Stimulated activated CD8-positive, alpha-beta memory T cell treated with anti-CD3 and anti-CD28 coated beads, Interleukin-2, amount 100 ng/mL, for 1 hour (primary cell): ENCODE measurements at places on chromosomes 13 and 19.

- no peak for DNase-seq
These were observed 5.3 kb upstream of the CSNK1G2 start for GRCh38 chr19:1935484-1936208.

DNA sequence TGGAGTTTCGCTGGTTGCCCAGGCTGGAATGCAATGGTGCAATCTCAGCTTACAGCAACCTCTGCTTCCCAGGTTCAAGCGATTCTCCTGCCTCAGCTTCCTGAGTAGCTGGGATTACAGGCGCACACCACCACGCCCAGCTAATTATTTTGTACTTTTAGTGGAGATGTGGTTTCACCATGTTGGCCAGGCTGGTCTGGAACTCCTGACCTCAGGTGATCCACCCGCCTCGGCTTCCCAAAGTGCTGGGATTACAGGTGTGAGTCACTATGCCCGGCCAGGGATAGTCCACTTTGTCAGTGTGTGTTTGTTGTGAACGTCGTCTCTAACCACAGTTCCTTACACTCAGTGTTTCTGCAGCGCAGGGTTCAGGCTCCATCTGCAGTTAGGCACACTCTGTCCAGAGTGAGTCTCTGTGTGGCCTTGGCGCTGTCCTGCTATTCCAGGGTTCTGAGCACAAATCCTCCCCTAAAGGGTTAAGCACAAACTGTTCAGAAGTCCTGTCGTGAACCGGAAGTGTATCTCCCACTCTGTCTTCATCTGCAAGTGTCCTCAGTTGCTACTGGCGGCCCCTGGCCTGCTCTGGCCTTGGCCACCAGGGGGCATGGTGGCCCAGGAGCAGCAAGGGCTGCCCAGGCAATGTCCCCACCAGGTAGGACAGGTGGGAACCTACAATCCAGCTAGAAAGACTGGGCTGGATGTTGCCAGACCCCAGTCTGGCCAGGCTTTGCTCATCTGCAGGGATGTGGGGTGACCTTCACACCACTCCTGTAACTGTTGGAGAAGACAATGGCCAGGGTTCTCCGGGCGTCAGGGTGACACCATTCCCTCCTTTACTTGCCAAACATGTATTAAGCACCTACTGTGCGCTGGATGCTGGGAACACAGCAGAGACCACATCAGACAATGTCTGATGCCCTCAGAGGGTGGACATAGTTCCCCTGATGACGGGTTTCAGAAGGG is 38.8 kb upstream of the GATAD2A start:
- DNase-seq, result peak; percentile 47

GRCh38 chr19:5171711-5172110 is 168.9 kb downstream of the PTPRS start:
- DNase-seq, result no peak

- DNase-seq, result no peak
These were observed 34.8 kb downstream of the SLC10A2 start for GRCh38 chr13:103031332-103031873.

- no peak for DNase-seq
These were observed 1.2 kb downstream of the MTIF3 start for GRCh38 chr13:27449081-27449603.

DNA sequence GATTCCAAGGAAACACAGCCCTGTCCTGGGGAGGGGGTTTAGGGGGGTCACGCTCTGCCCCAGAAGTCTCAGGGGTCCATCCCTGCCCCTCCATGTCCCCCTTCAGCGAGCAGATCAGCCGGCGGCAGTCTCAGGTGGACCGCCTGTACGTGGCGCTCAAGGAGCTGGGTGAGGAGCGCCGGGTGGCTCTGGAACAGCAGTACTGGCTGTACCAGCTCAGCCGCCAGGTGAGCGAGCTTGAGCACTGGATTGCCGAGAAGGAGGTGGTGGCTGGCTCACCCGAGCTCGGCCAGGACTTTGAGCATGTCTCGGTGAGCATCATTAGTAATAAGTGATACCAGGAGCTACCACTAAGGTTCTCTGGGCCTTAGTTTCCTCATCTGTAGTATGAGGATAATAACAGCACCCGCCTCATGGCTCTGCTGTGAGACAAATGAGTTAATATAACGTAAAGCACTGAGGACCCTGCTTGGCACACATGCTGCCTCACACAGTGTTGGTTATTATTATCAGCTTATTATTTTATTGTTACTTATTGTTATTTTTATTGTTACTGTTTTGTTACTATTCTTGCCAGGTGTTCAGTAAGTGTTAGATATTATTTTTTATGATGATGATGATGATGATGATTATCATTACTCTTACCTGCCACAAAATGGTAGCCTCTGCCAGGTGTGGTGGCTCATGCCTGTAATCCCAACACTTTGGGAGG is 20.5 kb upstream of the SHKBP1 start:
- DNase-seq, result no peak

GRCh38 chr19:50478901-50479715 is 2.5 kb upstream of the GARIN5A start:
- DNase-seq, result no peak

DNA sequence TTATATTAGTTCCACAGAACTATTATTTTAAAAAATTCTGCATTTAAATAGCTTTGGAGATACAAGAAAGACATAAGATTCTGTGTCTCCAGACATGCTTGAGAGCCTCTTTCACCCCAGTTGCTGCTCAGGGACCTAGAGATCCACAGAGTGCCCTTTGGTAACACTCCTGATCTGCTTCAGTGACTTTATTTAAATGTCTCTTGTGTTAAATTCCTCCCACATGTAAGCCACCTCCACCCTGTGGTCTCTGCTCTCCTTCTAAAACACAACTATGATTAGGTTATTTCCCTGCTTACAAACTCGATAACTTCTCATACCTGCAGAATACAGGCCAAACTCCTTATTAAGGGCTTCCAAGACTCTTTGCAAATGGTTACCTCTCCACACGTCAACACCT is 141.0 kb downstream of the RFC3 start:
- DNase-seq, result no peak

- no peak for DNase-seq
These were observed 9.3 kb upstream of the ZNF554 start for GRCh38 chr19:2810141-2811091.

- no peak for DNase-seq
These were observed 27.5 kb upstream of the ANKRD10 start for GRCh38 chr13:110942248-110942981.

DNA sequence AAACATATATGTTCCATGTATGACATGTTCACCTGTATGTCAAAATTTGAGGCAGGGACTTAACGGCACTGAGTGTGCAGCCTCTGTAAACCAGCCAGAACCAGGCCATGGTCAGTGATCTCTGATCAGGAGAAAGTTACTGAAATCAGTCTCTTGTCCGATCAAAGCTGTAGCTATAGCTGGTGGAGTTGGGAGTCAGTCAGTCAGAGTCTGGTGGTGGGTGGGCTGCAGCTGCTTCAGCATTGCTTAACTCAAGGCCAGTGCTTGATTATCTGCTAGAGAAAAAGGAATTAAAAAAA is 78.3 kb downstream of the ANKRD10 start:
- no peak for DNase-seq

- no peak for DNase-seq
These were observed 14.0 kb upstream of the TMPRSS9 start for GRCh38 chr19:2345794-2346663.

GRCh38 chr13:100230769-100231149 is 141.9 kb downstream of the PCCA start:
- no peak for DNase-seq

DNA sequence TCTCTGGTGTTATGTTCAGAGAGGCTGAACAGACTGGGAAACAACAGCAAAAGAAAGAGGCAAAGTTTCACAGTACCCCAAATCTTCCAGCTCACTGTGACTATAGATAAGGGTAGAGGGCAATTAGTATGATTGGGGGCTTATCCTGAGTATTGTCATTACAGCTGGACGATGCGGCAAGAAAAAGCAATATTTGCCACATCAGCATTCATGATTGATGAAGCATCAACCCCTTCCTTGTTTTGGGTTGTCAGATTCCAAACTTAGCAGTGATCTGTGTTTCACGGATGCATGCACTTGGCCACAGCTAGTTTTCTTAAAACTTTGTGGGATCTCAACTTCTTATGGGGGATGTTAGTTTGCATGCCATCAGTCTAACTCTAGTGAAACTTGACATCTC is 348.8 kb upstream of the SLITRK5 start:
- DNase-seq, result no peak

- no peak for DNase-seq
These were observed 38.0 kb upstream of the ADGRE5 start for GRCh38 chr19:14343286-14343685.

DNA sequence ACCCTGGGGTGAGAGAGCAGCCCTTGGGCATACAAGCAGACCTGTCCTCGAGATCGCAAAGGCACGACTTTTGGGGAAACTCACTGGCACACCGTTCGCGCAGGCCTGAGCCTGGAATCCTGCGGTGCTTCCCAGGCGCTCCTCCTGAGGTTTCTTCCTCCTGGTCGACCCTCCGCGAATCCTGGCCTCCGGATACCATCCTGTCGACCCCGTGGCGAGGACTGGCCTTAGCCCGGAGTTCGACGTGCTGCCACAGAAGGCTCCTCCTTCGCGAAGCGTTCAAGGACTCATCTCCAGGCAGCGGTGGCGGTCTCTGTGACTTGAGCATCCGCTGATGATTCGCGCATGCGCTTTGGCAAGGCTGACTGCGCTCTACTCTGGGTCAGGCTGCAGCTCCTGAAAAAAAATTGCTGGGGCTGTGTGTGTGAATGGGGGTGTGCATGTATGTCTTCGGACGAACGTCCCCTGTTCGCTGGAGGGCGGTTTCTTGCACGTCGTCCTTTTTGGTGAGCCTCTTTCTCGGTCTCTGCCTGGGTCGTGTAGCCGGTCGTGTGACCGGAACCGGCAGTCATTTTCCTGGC is 64.4 kb upstream of the ZNF527 start:
- DNase-seq, result no peak

- no peak for DNase-seq
These were observed 58.3 kb downstream of the ZMYM2 start for GRCh38 chr13:20016649-20017364.

- DNase-seq, result no peak
These were observed 81.6 kb downstream of the OLFM4 start for GRCh38 chr13:53110181-53110580.

GRCh38 chr19:2756477-2756876 is 16.7 kb upstream of the SLC39A3 start:
- no peak for DNase-seq

GRCh38 chr19:17520865-17521264 is 9.4 kb downstream of the PGLS start:
- DNase-seq, result no peak

DNA sequence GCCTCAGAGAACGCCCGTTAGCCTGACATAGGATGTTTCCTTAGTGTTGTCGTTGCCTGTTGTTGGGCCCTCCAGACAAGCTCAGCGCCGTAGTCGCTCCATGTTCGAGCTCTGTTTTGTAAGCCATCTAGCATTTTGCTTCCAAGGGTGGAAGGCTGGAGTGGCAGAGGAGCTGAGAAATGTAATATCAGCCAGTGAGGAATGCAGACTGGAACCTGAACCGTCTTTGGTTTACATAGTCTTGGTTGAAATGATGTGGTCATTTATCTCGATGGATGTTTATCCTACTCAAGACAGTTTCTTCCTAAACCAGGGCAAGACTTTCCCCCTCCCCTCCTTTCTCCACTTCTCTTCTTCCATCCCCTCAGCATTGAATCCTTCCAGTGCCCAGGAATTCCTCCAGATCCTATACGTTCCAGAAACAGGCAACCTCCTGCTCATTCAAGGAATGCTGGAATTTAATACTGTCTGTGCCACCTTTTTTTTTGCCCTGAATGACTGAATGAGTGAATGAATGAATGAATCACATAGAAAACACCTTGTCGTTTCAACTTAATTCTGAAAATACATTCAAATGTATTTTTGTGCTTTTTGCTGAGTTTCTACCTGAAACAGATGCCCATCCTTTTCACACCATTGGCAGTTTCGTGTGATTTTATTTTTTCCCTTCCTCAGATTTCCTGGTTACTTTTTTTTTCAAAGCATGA is 109.5 kb upstream of the MBNL2 start:
- no peak for DNase-seq

- no peak for DNase-seq
These were observed at the start of gene MISP3 for GRCh38 chr19:14072535-14073260. Gene MISP3 (plus strand): TSS chr19:14072786. CDS start chr19:14073310, 524 bp downstream.

DNA sequence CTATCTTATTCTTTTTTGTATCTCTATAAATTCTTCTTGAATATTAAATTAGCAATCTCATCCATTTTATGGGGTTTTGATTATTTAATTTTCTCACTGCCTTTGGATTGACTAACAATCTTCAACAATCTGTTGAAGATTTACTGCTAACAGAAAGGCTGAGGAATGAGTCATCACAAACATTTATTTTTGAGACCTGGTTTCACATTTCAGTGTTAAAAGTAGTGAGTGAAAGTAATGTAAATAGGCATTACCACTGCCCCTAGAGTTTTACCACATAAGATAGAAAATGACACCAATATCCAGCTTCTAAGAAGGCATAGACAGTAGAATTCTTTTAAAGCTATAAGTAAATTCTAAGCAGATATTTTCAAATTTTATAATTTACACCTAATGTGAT is 472.8 kb downstream of the OLFM4 start:
- DNase-seq, result no peak

DNA sequence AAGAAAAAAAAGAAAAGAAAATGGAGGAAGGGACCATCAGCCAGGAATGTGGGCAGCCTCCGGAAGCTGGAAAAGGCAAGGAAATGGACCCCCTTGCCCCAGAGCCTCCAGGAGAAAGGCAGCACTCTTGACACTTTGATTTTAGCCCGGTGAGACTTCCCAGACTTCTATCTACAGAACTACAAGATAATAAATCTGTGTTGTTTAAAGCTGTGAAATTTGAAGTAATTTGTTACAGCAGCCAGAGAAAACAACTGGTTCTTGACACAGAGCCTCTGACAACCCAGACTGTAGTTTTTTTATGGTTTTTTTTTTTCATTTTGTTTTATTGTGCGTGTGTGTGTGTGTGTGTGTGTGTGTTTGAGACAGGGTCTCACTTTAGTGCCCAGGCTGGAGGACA is 7.6 kb downstream of the CTU1 start:
- no peak for DNase-seq

- DNase-seq, result no peak
These were observed 104.3 kb downstream of the KCNRG start for GRCh38 chr13:50119591-50119990.

DNA sequence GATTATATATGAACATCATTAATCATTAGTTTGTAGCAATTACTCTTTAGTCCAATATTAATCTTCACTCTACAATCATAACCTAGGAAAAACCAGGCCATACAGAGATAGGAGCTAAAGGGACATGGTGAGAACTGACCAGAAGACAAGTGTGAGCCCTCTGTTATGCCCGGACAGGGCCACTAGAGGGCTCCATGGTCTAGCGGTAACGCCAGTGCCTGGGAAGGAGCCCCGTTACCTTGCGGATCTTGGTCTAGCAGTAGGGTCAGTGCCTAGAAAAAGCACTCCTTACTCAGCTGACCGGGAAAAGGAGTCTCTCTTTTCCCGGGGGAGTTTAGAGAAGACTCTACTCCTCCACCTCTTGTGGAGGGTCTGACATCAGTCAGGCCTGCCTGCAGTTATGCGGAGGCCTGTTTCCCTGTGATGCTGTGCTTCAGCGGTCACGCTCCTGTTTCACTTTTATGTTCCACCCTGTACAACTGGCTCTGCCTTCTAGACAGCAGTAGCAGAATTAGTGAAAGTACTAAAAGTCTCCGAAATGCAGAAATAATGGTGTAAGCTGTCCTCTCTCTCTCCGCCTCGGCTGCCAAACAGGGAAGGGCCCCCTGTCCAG is 13.8 kb downstream of the OR7D4 start:
- peak; percentile 24 for DNase-seq

GRCh38 chr13:74966814-74967424 is 515.0 kb downstream of the TBC1D4 start:
- no peak for DNase-seq
